ENCODE measurements at places on chromosomes 6 and 20.

DNA sequence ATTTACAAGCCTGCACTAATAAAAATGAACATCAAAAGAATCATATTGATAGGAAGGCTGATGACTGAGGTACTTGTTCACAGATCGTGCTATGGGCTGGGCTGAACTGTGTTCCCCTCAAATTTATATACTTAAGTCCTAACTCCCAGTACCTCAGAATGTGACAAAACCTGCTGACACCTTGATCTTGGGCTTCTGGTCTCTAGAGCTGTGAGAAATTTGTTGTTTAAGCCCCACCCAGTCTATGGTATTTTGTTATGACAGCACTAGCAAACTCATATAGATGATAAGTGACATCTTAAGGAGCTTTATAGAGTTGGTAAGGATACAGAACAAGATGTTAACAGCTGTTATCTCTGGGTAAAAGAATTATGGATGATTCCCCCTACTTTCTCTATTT, 13.8 kb downstream of the UBE2V1 start:
- DNase-seq: no peak

GRCh38 chr6:52537001-52537753, 39.7 kb downstream of the TRAM2 start:
- no peak for DNase-seq

DNA sequence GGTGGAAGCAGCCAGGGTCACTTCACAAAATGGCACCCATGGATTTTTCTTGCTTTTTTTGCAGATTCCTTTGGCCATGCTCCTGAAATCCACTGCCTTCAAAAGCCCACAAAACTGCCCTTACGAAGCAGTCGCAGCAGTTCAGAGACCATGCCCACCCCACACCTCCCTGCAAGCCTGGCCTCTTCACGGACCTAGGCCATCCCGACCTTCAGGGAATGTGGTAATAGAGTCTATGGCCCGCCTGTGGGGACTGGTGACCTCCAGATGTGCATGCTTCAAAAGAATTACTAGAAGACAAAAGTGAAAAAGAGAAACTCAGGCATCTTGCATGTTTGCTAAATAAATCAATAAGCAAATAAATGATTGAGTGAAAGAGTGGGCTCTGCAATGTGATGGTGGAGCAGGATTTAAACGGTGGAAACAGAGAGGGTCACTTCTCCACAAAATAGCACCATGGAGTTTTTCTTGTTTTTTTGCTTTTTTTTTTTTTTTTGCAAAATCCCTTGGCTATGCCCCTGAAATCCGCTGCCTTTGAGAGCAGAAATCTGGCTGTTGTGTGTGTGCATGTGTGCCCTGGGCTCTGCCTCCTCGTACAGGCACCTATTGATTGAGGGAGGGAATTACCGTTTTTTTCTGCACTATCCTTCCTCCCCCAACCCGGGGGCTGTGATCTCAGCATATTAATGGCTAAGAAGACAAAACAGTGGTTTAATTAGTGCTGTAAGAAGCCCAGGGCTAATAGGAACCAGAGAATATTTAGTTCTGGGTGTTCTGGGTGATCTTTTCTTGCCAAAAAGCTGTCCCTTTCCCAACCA, 107.4 kb downstream of the PXDC1 start:
- no peak for DNase-seq

- no peak for DNase-seq
Observed at GRCh38 chr6:156449128-156449527, 328.1 kb upstream of the ARID1B start.

DNA sequence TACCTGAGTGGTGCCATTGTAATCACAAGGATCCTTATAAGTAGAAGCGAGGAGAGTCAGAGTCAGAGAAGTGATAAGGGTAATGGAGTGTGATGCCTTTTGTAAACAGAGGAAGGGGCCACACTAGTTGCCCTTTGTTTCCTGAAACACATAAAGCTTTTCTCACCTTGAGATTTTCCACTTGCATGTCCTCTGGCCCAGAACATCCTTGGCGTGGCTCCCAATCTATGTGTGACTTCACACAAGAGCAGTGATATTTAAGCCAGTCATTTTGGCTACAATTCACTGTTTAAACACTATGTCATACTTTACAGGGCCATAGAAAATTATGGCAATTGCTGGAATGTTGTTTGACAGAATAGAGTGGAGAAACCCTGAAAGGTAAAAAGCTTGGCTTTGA, 121.2 kb upstream of the BTN3A2 start:
- no peak for DNase-seq

DNA sequence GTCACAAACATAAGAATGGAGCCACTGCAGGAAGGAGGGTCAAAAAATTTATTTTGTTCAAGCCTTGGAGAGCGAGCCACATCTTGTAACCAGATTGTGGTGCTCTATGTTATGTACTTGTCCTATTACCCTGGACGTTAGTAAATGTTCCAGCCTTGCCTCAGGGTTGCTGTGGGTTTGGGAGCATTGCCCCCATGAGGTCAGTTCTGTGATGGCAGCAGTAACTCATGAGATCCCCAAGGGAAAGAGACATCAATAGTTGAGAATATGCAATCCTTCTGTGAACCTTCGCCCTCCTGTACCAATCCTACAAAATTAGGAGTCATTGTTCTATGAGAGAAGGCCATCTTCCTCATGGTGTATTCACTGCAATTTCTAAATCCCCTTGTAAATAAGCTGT, 16.4 kb upstream of the CFAP206 start:
- DNase-seq: peak; percentile 1

- DNase-seq: no peak
Observed at GRCh38 chr6:33708516-33709204, 2.8 kb downstream of the UQCC2 start.

- DNase-seq: no peak
Observed at GRCh38 chr6:110545081-110545872, 68.9 kb upstream of the SLC22A16 start.

- DNase-seq: no peak
Observed at GRCh38 chr6:130787726-130788500, 39.3 kb upstream of the SMLR1 start.

GRCh38 chr6:13250703-13251102, 77.6 kb downstream of the TBC1D7 start:
- DNase-seq: no peak

GRCh38 chr20:32466739-32467505, 108.8 kb downstream of the ASXL1 start:
- peak; percentile 28 for DNase-seq

GRCh38 chr6:113540466-113540865, 316.7 kb upstream of the MARCKS start:
- DNase-seq: no peak

DNA sequence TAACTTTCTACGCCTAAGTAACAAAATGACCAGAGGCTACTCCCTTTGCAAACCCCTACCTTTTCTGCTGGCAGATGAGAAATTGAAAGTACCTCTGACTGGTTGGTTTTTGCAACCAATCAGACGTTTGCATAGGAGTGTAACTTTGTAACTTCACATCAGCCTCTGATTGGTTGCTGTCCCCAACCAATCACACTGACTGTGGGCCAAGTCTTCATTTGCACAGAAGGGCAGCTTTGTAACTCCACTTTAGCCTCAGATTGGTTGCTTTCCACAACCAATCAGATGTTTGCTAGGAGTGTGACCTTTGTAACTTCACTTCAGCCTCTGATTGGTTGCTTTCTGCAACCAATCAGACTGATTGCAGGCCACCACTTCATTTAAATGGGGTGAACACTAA, 89.1 kb downstream of the ME1 start:
- DNase-seq: no peak

- DNase-seq: no peak
Observed at GRCh38 chr6:136474241-136474640, 76.0 kb downstream of the MAP7 start.

DNA sequence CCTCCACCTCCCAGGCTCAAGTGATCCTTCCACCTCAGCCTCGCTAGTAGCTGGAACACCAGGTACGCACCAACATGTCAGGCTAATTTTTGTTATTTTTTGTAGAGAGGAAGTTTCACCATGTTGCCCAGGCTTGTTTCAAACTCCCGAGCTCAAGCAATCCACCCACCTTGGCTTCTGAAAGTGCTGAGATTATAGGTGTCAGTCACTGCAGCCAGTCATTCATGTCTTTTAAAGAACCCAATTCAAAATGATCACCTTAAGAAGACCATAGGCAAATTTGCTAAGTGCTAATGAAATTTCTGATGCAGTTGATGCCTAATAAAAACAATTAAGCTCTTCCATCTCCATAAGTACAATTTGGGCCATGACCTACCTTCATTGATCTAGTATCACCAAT, 2.6 kb upstream of the VNN2 start:
- DNase-seq: no peak

DNA sequence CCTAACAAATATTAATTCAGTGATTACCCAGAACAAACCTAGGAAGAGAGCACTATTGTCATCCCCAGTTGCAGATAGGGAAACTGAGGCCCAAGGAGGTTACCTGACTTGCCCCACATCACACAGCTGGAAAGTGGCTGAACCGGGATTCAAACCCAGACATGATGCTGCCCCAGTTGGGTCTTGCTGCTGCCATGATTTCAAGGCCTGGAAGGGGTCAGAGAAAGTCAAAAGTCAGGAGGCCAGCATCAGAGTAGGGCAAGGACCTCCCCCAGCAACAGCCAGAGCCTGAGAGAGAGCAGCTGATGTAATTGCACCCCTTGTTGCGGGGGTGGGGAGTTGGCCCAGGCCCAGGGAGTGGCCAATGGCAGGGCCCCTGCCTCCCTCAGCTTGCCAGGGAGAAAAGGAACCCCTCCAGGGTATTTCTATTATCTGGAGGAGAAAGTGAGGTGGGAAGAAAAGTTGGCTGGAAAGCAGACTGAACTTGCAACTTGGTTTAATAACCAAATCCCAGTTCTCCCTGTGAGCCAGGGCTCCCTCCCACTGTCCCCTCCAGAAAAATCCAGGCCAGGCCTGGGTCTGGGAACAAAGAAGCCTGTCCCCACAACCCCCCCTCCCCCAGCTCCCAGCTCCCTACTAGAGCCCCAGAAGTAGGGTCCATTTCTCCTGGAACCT, 83.6 kb downstream of the MRPL14 start:
- DNase-seq: no peak

- no peak for DNase-seq
Observed at GRCh38 chr6:168147205-168147738, 68.3 kb upstream of the FRMD1 start.

GRCh38 chr6:121759370-121759769, 323.9 kb downstream of the GJA1 start:
- DNase-seq: no peak

DNA sequence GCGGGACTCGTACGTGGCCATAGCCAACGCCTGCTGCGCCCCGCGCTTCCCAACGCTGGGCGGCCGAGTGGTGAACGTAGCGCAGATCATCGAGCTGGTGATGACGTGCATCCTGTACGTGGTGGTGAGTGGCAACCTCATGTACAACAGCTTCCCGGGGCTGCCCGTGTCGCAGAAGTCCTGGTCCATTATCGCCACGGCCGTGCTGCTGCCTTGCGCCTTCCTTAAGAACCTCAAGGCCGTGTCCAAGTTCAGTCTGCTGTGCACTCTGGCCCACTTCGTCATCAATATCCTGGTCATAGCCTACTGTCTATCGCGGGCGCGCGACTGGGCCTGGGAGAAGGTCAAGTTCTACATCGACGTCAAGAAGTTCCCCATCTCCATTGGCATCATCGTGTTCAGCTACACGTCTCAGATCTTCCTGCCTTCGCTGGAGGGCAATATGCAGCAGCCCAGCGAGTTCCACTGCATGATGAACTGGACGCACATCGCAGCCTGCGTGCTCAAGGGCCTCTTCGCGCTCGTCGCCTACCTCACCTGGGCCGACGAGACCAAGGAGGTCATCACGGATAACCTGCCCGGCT, 3.4 kb downstream of the SLC32A1 start:
- no peak for DNase-seq

- no peak for DNase-seq
Observed at GRCh38 chr20:44072384-44072783, 114.6 kb downstream of the JPH2 start.

- DNase-seq: no peak
Observed at GRCh38 chr6:102759415-102759814, 1365.9 kb downstream of the GRIK2 start.

DNA sequence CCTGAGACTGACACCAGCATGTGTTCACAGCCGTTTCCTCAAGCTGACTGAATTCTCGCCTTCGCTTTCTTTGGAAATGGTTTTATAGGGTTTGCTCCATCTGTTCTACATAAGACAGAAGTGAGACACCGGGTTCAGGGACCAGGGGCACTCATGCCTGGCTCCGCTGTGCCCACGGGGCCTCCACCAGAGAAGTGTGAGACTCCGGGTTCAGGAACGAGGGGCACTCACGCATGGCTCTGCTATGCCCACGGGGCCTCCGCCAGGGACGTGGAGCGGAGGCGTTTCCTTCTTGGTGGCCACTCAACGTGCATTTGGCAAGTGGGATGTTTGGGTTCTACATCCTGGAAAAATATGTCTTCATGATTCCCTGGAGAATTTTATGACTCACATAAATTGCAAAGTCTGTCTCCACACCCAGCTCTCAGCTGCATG, 106.6 kb downstream of the RNASET2 start:
- DNase-seq: no peak

DNA sequence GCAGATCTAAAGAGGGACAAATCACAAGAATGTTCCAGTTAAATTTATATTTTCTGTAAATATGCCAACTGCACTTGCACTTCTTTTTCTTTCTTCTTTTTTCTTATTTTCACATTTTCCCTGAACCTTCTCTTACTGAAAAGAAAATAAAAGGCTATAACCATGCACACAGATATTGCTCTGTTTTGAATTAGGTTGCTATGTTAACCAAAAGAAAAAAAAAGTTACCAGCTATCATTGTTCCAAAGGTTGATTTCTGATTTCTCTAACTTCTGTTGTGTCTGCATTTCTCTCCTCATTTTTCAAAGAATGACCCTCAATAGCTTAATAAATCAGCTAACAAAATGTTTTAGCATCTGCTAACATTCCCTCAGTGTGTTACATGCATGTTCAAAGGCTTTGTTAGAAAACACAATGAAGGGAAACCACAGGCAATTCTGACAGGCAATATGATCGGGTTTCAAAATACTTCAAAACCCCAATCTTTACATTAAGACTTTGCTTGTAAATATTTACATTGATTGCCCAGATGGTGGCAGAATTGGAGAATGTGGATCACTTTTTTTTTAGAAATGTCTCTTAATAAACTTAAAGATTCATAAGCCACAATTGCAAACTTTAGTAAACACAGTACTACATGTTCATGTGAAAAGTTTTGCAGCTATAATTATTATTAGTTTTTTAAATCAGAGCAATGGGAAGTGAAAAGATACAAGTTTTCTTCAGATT, 928.3 kb upstream of the FLRT3 start:
- no peak for DNase-seq

- peak; percentile 23 for DNase-seq
Observed at GRCh38 chr6:165184192-165184979, 125.0 kb downstream of the C6orf118 start.

DNA sequence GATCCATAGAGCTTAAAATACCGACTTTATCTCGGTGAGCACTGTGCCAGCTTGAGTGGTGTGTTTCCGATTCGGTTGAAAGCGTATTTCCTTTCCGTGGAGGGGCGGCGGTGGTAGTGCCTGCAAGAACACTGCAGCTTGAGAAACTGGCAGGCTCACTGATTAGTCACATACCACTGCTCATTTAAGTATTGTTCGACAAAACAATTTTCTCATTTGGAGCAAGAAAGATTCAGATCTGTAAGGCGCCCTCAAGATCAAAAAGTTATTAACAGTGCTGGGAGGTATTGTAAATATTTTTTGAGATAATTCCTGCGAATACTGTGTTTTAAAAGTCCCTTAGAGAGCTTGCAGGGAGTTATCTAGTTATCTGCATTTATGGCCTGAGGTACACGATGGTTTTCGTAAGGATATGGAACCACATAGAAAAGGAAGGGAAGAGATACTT, 1.3 kb downstream of the MAPK14 start:
- peak; percentile 30 for DNase-seq

Measured in nucleus accumbens (tissue), 56 donors.